ENCODE measurements at places on chromosomes 2 and 18. TPM values are rescaled to one million over a fixed set of nuclear protein-coding genes. Genes with fewer than 3 reads are reported as not detected.

Gene AP1S3
- 2.1 TPM for polyA plus RNA-seq

Gene IL37
- not detected for polyA plus RNA-seq

Gene CAPN14
- polyA plus RNA-seq = 0.10 TPM

Gene SLC9A2
- polyA plus RNA-seq = not detected

Gene STAT4
- 1.5 TPM for polyA plus RNA-seq

Gene ALLC
- not detected for polyA plus RNA-seq

Gene DSEL
- polyA plus RNA-seq = 19.9 TPM

Gene TOGARAM2
- polyA plus RNA-seq = 0.09 TPM

Gene RGPD4
- 0.04 TPM for polyA plus RNA-seq

Gene MYO3B
- polyA plus RNA-seq = not detected

Gene TCF23
- not detected for polyA plus RNA-seq

Gene MYOM1
- 0.26 TPM for polyA plus RNA-seq

Gene SOX11
- polyA plus RNA-seq = 0.40 TPM

Gene SCN9A
- 38.8 TPM for polyA plus RNA-seq

Gene AUP1
- polyA plus RNA-seq = 79.5 TPM

Gene REL
- 2.2 TPM for polyA plus RNA-seq

Gene FER1L5
- polyA plus RNA-seq = 0.09 TPM

Measured in BJ (cell line).